ENCODE measurements at places on chromosomes 12 and 14.

DNA sequence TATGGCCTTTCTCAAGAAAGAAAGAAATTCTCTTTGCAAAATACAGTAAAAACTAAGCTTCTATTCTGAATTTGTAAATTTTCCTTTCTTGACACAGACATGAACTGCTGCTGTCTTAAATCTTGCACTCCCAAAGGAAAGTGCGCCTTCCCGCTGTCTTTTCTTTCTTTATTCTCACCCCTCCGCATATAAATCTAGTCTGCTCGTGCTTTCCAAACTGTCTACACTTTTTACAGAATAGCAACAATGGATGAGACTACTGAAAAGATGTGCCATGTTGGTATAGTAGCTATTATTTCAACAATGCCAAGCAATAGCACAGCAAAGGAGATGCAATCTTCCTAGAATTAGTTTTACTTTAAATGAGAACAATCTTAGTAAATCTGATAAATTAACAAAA is 328.8 kb upstream of the PDE3A start:
- DNase-seq: no peak

GRCh38 chr12:120586860-120587259 is 5.7 kb upstream of the POP5 start:
- no peak for DNase-seq

- DNase-seq: peak; percentile 58
These were observed 100.2 kb downstream of the B4GALNT3 start for GRCh38 chr12:559906-560455.

DNA sequence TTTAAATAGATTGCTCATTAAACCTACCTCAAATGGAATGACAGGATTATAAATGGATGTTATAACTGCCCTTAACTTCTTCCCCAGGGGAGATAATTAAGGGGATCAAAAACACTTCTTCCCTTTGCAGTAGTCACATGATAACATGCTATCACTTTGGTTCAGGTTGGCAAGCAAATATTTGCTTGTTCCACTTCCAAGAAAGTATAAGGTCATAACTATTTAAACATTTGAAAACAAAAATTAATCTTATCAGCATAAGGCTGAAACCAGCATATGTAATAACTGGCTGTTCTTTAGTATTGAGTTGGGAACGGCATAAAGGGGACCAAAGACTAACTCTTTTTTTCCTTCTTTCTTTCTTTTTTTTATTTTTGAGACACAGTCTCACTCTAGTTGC is 2.4 kb upstream of the LYZ start:
- no peak for DNase-seq

- no peak for DNase-seq
These were observed 600 bp downstream of the SYT10 start for GRCh38 chr12:33438851-33439586.

- peak; percentile 61 for DNase-seq
These were observed 128.4 kb downstream of the NTF3 start for GRCh38 chr12:5560265-5560664.

DNA sequence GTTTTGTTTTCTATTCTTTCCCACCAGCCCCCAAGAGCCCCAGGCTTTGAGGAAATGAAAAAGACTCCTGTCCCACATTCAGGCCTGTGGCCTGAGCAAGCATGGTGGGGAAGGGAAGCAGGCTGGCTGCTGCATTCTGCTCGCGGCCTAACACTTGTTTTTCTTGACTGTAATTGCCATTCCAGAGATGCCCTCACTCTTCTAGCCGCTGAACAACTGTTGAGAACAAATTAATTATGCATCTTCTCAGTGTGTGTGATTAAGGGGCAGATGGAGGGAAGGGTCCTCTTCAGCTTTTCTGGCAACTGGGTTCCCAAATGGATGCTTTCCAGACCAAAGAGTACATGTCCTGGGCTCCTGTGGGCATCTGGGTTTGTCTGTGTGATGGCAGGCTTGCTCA is 43.3 kb downstream of the ADCK1 start:
- no peak for DNase-seq

- no peak for DNase-seq
These were observed 6.9 kb downstream of the MARK3 start for GRCh38 chr14:103392106-103392505.

GRCh38 chr12:124015494-124016461 is 42.8 kb downstream of the ZNF664 start:
- no peak for DNase-seq

GRCh38 chr14:68342216-68342763 is 450.6 kb downstream of the ZFP36L1 start:
- peak; percentile 31 for DNase-seq

GRCh38 chr12:33330940-33331339 is 108.7 kb downstream of the SYT10 start:
- DNase-seq: no peak

DNA sequence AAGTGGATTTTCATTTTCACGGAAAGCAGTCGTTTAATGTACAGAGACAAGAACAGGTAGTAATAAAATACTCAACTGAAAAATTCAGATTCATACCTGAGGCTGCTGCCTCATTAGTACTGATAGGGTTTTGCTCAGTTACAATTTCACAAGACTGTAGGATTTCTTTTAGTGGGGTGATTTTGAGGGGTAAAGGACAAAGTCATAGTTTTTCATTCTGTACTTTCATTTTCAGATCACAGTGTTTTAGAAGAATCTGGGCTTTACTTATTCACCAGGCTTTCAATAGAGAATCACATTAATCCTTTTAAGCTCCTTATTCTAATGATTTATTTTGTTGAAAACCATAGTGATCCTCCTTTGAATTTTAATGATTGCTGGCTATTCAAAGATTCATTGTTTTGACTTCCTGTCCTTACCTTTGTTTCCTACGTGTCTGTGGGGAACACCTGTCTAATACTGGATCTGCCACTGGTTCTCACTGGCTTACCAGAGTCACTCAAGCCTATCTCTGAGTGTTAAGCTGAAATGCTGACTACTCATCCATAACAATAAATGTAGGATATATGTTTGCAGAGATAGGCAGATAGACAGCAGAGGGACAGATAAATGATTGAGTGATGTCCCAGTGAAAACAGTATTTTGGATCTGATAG is 243.8 kb upstream of the NPAS3 start:
- DNase-seq: no peak

DNA sequence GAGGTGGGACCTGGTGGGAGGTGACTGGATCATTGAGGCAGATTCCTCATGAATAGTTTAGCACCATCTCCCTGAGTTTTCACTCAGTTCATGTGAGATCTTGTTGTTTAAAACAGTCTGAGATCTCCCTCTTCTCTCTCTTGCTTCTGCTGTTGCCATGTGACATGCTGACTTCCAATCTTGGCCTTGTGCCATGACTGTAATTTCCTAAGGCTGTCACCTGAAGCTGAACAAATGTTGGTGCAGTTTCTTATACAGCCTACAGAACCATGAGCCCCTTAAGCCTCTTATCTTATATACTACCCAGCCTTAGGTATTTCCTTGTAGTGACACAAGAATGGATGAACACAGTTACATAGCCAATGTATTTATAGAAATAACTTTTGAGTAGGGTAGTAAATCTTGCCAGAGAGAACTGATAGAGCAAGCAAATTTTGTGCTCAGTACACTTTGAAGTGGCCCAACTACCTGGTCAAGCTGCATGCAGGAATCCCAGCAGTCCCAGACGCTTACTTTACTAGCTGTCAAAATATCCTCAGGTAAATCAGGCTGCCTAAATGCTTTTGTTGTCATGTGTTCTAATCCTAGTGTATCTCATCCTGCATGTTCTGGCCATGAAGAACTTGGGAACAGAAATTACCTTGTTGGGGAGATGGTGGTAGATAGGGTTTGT is 445.6 kb upstream of the MIS18BP1 start:
- peak; percentile 1 for DNase-seq

DNA sequence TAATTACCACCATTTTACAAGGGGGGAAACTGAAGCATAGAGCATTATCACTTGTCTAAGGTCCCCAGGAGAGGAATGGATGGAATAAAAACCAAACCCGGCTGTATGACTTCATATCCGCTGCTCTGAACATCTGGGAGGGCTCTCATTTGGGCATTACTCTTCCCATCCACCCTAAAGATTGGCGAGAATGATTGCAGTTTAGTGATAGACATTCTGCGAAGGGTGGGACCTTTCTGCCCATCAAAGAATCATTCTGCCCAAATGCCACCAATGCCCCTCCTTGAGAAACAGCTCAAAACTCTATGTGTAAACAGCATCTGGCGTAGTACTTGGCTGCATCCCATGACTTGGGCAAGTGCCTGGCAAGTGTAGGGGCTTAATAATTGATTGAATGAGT is 11.6 kb downstream of the CHST11 start:
- DNase-seq: no peak

DNA sequence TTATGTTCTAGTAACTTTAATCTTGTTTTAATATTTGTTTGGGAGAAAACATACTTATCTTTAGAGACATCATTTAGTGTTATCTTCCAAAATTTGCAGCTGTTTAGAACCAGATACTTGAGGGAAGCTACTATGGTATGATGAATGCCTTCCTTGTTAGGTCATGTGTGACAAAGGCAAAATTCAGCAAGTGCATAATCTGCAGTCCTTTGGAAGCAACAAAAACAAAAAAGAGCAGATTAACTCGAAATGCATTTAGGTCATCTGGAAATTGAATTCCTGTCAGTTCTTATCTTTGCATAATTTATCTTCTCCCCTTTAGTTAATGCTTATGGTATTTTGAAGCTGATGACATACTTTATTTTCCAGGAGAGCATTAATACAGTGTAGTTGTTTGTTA is 3.5 kb downstream of the FBXO34 start:
- no peak for DNase-seq

- DNase-seq: peak; percentile 61
These were observed 60.6 kb upstream of the TMCC3 start for GRCh38 chr12:94710933-94711332.

DNA sequence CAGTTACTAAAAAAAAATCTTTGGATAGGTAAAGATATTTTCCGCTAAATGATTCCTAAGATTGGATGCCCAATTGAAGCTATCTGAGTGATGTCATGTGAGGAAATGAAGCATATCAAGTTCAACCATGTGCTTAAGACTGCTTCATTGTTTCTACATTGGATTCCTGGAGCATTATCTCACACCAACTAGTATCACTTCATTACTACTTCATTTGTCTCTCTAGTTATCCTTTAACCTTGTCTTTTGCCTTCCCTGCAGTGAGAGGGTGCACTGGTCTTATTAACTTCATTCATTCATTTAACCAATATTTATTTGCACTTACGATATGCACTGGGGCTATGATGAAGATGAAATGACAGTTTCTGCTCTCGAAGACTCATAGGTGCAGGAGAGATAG is 198.1 kb downstream of the SLC38A4 start:
- no peak for DNase-seq

- peak; percentile 36 for DNase-seq
These were observed 33.1 kb downstream of the CMKLR1 start for GRCh38 chr12:108305991-108306501.

DNA sequence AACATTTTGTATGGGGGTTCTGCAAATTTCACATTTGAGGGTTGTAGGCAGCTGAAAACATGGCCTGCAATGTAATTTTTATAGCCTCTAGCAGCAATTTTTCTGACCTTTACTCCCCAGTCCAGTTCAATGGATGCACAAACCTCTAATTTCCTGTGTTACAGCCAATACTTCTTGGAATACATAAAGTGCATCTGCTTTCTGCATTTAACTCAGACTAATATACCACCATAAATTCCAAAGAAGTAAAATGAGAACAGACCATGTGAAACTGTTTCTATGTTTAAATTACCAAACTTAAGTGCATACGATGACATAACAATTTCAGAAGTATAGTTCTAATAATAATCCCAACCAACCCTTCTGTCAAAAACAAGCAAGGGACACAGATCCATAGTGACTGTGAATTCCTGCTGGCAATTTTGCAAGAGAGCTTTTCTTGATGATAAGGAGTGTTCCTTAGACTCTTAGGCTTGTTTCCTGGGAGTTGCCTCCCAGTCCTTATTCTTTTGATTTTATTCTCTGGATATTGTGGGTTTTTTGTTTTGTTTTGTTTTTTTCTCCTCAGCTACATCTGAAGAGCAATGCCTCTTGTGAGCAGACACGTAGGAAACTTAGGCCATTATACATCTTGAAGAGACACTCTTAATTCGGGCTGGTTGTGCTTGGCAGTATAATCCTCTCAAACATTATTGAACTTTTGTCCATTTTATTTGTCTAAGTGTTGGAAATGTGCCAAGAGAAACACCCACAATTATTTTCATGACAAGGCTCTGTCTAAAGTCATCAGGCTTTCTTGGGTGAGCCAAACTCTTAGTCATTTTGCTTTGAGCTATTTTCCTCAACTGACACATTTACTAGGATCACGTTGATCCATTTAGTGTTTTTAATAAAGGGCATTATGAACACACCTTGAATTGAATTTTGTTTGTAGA is 51.3 kb upstream of the RERGL start:
- no peak for DNase-seq

DNA sequence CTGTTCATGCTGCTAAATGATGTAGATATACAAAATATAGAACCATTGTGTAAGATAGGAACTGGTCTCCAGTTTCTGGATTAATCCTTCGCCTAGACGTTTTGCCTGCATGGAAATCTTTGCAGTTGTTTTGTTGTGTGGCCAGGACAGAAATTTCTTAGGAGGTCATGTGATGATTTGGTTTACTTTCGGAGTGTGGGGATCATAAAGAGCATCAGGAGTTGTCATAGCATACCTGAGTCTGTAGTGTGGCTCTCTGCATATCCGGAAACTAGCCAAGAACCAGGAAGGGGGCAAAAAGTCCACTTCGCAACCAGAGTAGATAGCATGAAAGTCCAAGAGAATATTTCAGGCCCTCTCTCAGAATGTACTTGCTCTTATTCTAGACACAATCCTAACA is 3.1 kb downstream of the SAMD4A start:
- no peak for DNase-seq

- DNase-seq: no peak
These were observed 67.6 kb upstream of the GNG2 start for GRCh38 chr14:51792809-51793208.

DNA sequence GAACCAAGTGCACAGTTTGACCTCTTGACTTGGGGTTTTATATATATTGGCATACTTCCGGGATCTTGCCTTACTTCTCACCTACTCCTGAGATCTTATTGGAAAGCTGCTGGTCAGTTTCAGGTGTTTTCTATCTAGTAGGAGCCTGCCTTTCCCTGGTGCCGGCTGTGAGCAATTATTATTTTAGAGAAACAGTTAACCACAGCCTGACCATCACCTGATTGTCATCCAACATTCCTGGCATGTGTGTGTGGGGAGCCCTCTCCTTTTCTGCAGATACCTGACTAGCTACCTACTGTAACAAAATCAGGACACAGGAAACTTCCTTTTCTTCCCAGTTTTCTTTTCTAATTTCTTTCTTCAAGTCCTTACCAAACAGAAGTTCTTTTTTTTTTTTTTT is 220.4 kb downstream of the ATP23 start:
- DNase-seq: no peak

GRCh38 chr12:31736472-31736871 is 7.7 kb upstream of the AMN1 start:
- peak; percentile 96 for DNase-seq
